ENCODE measurements at places on chromosomes 1 and 21.

DNA sequence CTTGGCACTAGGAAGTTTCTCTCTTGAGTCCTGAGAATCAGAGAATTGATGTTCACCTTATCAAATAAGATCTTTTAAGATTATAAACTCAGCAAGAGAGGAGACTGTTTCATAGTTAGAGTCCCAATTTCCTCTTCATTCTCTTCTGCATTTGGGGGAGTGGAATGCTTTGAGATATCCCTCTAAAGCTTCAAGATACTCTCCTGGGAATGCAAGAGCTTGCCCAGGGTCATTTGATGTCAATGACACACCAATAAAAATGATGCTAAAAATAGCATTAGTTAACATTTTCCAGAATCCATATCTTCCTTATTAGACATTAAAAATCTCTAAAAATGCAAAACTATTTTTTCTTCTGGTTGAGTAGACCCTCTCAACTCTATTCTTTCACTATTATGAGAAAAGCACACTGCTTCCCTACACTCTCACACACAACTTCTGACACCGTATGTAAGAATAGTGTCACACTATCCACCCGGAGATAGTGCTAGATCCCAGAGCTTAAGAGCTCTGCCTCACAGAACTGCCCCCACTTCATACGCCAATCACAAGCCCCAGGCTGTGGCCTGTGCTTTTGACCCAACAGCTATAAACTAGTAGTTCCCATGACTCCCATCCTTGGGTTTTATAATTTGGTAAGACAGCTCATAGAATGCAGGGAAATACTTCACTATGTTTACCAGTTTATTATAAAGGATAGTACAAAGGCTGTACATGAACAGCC is 399.9 kb upstream of the RUNX1 start:
- DNase-seq = no peak

DNA sequence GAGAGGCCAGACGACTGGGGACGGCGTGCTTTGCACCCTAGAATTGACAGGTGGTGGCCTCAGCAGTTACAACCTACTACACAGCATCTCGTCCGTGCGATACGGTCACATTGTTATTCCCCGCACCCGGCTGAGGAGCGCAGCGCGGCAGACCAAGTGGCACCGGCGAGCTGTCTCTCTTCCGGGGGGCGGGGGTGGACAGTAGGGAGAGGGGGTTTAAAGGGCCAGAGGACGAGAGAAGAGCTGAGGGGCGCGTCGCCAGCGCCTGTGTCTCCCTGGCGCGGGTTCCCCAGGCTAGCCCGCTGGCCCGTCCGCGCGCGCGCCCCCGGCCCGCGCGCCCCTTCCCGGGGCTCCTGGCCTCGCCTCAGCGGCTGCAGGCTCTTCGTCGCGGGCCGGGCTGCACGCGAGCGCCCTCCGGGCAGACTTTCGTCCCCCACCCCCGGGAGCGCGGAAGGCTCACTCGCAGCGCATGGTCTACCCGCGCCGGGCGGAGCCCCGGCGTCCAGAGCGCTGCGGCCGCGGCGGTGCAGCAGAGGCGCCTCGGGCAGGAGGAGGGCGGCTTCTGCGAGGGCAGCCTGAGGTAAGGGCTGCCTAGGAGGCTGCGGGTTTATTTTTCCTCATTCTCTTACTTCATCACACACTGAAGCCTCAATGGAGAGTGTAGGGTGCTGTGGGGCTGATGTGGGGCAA is at the start of gene PDE4B:
Gene PDE4B, plus strand, starts transcription at position 227 of the 690 bp plus-strand sequence.
- no peak for DNase-seq

- DNase-seq = no peak
Observed at GRCh38 chr1:113849072-113849471, 22.4 kb downstream of the PTPN22 start.

GRCh38 chr1:196148367-196148970 is 459.8 kb downstream of the KCNT2 start:
- DNase-seq = no peak
